Epithelial cell of umbilical artery (primary cell): ENCODE measurements at places on chromosomes 11 and 22. TPM values are rescaled to one million over a fixed set of nuclear protein-coding genes. Genes with fewer than 3 reads are reported as not detected.

Gene UBE2L6
- total RNA-seq = 17.9 and 76.9 TPM in 2 replicates

Gene MS4A6E
- total RNA-seq = not detected in 2 replicates

Gene MAPK8IP1
- total RNA-seq = 4.1 and 5.2 TPM in 2 replicates

Gene TRPM5
- total RNA-seq = not detected in 2 replicates

Gene C11orf86
- total RNA-seq = not detected in 2 replicates

Gene PIK3IP1
- 7.4 and 8.1 TPM in 2 replicates for total RNA-seq

Gene SLC7A4
- total RNA-seq = not detected in 2 replicates

Gene CLDN5
- total RNA-seq = 569 and 1,366 TPM in 2 replicates

Gene FOLH1
- 3.6 and 4.5 TPM in 2 replicates for total RNA-seq

Gene PARVA
- 17.6 and 19.2 TPM in 2 replicates for total RNA-seq

Gene RTN4RL2
- total RNA-seq = under 0.01 and 0.15 TPM in 2 replicates

Gene FXYD2
- 0.65 and 0.76 TPM in 2 replicates for total RNA-seq

Gene KDM4E
- not detected in 2 replicates for total RNA-seq

Gene MMP26
- total RNA-seq = not detected in 2 replicates

Gene MS4A12
- not detected in 2 replicates for total RNA-seq

Gene BLID
- total RNA-seq = 4.3 and 5.5 TPM in 2 replicates

Gene PNPLA3
- total RNA-seq = 3.9 and 4.4 TPM in 2 replicates

Gene CFAP300
- total RNA-seq = 0.61 TPM in 1 of 2 replicates, not detected in the other

Gene NLRP6
- not detected in 2 replicates for total RNA-seq

Gene POU2AF2
- not detected in 2 replicates for total RNA-seq

Gene PCF11
- total RNA-seq = 26.3 and 45.9 TPM in 2 replicates

Gene SPI1
- total RNA-seq = not detected in 2 replicates

Gene GPR83
- not detected in 2 replicates for total RNA-seq

Gene MMP12
- not detected in 2 replicates for total RNA-seq

Gene FREY1
- 0.65 and 1.7 TPM in 2 replicates for total RNA-seq

Gene FGF3
- total RNA-seq = not detected in 2 replicates

Gene OR5AK2
- not detected in 2 replicates for total RNA-seq

Gene SMTNL1
- total RNA-seq = not detected in 2 replicates

Gene NRGN
- 0.32 and 0.91 TPM in 2 replicates for total RNA-seq

Gene APOA4
- not detected in 2 replicates for total RNA-seq

Gene CDCA5
- total RNA-seq = 7.1 and 11.4 TPM in 2 replicates

Gene KRTAP5-7
- not detected in 2 replicates for total RNA-seq

Gene CDC42BPG
- total RNA-seq = 0.15 and 0.32 TPM in 2 replicates

Gene CECR2
- total RNA-seq = 1.9 and 3.3 TPM in 2 replicates

Gene RAG2
- not detected in 2 replicates for total RNA-seq

Gene POU2AF3
- not detected in 2 replicates for total RNA-seq

Gene SOX6
- under 0.01 TPM in 2 replicates for total RNA-seq

Gene OR4C11
- total RNA-seq = not detected in 2 replicates

Gene SLC25A1
- total RNA-seq = 72.6 and 94.5 TPM in 2 replicates

Gene EXPH5
- under 0.01 and 0.32 TPM in 2 replicates for total RNA-seq

Gene C11orf87
- not detected in 2 replicates for total RNA-seq

Gene OR2D2
- total RNA-seq = 0.15 and 0.32 TPM in 2 replicates

Gene OR8G1
- total RNA-seq = not detected in 2 replicates

Gene SLC22A25
- not detected in 2 replicates for total RNA-seq

Gene PVALB
- not detected in 2 replicates for total RNA-seq

Gene F2
- not detected in 2 replicates for total RNA-seq

Gene PRRG4
- total RNA-seq = under 0.01 and 0.15 TPM in 2 replicates

Gene GAL
- 1.5 and 2.3 TPM in 2 replicates for total RNA-seq

Gene ANO3
- not detected in 2 replicates for total RNA-seq

Gene RAB3IL1
- total RNA-seq = 0.32 and 1.1 TPM in 2 replicates

Gene RTL10
- 9.4 and 12.0 TPM in 2 replicates for total RNA-seq

Gene RHBDD3
- total RNA-seq = 18.2 and 20.8 TPM in 2 replicates

Gene OR1S2
- not detected in 2 replicates for total RNA-seq

Gene CHRM1
- total RNA-seq = not detected in 2 replicates

Gene SOX10
- total RNA-seq = not detected in 2 replicates

Gene NRXN2
- 1.1 TPM in 1 of 2 replicates, not detected in the other for total RNA-seq

Gene TRIM29
- not detected in 2 replicates for total RNA-seq

Gene SULT4A1
- 0.32 TPM in 1 of 2 replicates, not detected in the other for total RNA-seq

Gene IL10RA
- not detected in 2 replicates for total RNA-seq
